ENCODE measurements at places on chromosomes 2 and 18.

- DNase-seq = no peak
Observed at GRCh38 chr2:101574622-101575021, 99.7 kb upstream of the RFX8 start.

- DNase-seq = no peak
Observed at GRCh38 chr2:225998653-225999052, 599.1 kb downstream of the NYAP2 start.

DNA sequence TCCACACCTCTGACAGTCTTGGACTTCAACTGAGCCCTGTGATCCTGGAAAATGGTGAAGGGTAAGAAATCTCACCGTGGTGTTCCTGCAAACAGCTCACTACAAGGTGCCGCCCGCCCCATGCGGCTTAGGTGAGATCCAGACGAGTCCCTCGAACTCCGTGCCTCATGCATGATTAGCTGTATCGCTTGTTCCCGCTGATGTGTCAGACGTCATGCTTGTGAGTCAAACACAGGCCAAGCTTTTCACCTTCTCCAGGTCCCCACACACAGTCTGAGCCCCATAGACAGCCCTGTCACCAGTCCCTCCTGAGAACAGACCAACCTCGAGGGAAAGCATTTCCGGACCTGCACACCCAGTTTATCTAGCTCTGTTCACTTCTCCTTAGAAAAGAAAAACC, 740.5 kb downstream of the GALR1 start:
- DNase-seq = no peak

DNA sequence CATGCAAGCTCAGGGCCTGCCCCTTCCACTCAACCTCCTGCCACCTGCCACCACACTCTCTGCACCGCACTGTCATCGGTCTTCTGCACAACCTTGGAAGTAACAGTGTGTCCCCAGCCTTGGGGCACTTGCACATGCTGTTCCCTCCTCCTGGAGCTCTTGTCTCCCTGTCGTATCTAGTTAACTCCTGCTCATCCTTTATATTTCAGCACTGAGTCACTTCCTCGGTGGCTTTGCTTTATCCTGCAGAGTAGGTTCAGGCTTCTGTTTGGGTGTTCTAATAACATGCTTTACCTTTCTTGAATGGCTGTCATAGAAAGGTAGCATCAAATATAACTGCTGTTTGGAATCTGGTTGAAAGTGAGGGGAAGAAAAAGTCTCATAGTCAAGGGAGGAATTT, 25.3 kb downstream of the PAX8 start:
- no peak for DNase-seq

- DNase-seq = no peak
Observed at GRCh38 chr2:102992607-102993006, 230.8 kb downstream of the TMEM182 start.

GRCh38 chr2:11550302-11550701, 16.5 kb downstream of the GREB1 start:
- DNase-seq = no peak

GRCh38 chr2:61924895-61925663, 19.6 kb downstream of the COMMD1 start:
- no peak for DNase-seq

GRCh38 chr2:16120591-16121180, 180.3 kb downstream of the MYCN start:
- DNase-seq = no peak

GRCh38 chr2:128196471-128196931, 105.5 kb downstream of the UGGT1 start:
- peak; percentile 41 for DNase-seq

DNA sequence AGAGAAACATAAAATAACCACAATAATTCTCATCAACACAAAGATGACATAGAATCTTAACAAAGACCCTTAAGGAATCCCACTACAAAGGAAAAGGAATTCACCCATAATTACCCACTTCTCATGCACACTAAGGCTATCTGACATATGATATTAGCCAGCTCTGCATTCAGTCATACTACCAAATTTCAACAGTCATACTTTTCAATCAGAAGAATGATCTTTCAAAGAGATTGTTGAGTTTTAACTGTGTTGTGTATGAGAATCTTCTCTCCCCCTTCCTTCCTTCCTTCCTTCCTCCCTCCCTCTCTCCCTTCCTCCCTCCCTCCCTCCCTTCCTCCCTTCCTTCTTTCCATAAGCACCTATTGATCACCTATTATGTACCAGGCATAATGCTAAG, 17.0 kb downstream of the FZD7 start:
- DNase-seq = no peak

GRCh38 chr2:14930441-14930840, 297.9 kb downstream of the LRATD1 start:
- no peak for DNase-seq

DNA sequence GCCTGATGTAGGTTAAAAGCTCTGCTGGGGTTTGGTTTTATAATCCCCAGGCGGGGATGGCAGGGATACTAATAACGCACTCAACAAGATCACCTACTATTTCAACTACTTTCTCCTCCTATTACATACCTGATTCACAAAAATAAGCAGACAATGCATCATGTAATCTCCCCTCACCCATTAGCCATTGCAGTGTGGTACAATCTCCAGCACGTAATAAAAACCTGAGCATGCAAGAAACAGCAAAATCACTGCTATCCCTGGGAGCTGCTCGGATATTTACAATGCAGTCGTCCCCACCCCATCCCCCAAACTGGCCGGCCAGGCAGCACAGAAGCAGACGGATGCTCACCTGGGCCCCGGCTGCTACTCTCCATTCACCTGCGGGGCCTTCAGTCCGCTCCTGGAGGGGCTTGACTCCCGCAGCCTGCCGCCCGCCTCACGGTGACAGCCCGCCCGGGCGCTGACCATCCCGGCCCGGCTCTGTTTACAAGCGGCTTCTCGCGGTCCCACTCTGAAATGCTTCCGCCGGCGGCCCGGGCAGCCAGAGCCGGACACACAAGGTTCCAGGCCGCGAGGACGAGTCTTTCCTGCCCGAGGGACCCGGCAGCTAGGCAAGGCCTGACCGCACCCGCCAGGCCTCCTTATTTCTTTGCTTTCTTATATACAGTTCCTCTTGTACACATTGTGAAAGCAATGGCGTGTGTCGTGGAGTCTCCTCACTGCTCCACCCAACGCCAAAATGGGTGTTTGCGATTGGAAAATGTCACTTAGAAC, at the start of gene PLEKHM3:
Gene PLEKHM3, minus strand, starts transcription at position 491 of the 777 bp plus-strand sequence. CDS start 23,888 bp downstream, outside the sequence.
- DNase-seq = peak; percentile 82

GRCh38 chr2:67514515-67514914, 117.4 kb downstream of the ETAA1 start:
- peak; percentile 57 for DNase-seq

GRCh38 chr2:120399889-120400240, 53.9 kb downstream of the INHBB start:
- DNase-seq = no peak

- DNase-seq = peak; percentile 91
Observed at GRCh38 chr18:58567453-58568196, 61.3 kb downstream of the ALPK2 start.

- no peak for DNase-seq
Observed at GRCh38 chr2:165462443-165462842, 7.1 kb upstream of the CSRNP3 start.

- no peak for DNase-seq
Observed at GRCh38 chr2:134505446-134505845, 213.4 kb downstream of the TMEM163 start.

Measured in foreskin fibroblast (primary cell).